ENCODE measurements at places on chromosomes 16 and 17. TPM values are rescaled to one million over a fixed set of nuclear protein-coding genes. Genes with fewer than 3 reads are reported as not detected.

GRCh38 chr17:80881306-80881705 is 110.3 kb upstream of the CHMP6 start:
- H3K4me3 ChIP-seq = no peak overlapping the region
- H3K27ac ChIP-seq = peak overlapping the region; percentile 37
- H3K27me3 ChIP-seq = no peaks in the 10 kb centered on the region
- DNase-seq = no peak
- H3K36me3 ChIP-seq = peaks cover 62% of the 10 kb centered on the region

GRCh38 chr17:41294016-41294415 is 8.6 kb downstream of the KRTAP29-1 start:
- H3K4me3 ChIP-seq = no peak overlapping the region
- H3K27ac ChIP-seq = no peak overlapping the region
- H3K27me3 ChIP-seq = peaks cover 2% of the 10 kb centered on the region
- H3K36me3 ChIP-seq = no peaks in the 10 kb centered on the region
- no peaks in the 10 kb centered on the region for H3K4me1 ChIP-seq
- no peak for DNase-seq

DNA sequence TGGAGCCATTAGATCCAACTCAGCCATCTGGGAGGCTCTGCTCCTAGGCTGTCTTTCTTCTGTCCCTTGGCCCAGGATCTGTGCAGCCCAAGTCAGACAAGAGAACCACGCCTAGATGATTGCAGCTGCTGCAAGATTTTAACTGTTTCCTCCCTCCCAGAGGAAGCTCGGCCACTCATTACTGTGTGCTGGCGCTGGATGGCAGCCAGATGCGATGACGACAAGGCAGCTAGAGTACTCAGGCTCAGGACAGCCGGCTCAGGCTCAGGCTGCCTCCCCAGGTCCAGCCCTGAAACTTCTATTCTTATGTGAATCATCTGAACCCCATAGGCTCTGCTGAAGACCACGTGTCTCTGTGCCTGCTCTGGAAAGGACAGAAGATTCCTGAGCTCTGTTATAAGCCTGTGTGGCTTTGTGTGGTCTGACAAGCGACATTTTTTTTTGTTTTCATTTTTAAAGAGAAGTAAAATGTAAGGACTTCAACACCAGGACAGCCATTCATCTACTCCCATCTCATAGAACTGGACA is 32.1 kb upstream of the FBXW10B start:
- DNase-seq = peak; percentile 83
- peaks cover 7% of the 10 kb centered on the region for H3K36me3 ChIP-seq
- H3K4me3 ChIP-seq = peak overlapping the region; percentile 78
- H3K27me3 ChIP-seq = no peaks in the 10 kb centered on the region
- peak overlapping the region; percentile 65 for H3K27ac ChIP-seq

GRCh38 chr17:18966831-18967624 is 15.1 kb downstream of the SLC5A10 start:
- H3K4me3 ChIP-seq = no peak overlapping the region
- no peak for DNase-seq
- peaks cover 4% of the 10 kb centered on the region for H3K36me3 ChIP-seq

DNA sequence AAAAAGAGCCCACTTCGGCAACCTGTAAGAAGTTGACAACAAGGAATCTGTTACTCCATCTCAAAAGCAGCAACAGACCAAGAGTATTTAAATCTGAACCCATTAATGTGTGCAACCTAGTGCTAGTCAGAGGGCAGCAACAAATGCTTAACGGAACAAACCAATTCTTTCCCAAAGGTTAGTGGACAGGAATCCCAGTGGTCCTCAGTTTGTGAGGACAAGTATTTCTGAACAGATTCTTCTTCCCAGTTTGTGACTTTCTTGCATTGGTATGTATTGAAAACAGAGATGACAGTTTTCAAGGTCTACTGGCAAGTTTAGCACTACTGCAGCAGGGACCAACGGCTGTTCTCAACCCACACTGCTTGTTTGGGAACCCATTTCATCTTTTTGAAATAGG is 2.9 kb downstream of the RPL26 start:
- H3K36me3 ChIP-seq = peaks cover 71% of the 10 kb centered on the region
- H3K4me1 ChIP-seq = peaks cover 49% of the 10 kb centered on the region
- DNase-seq = no peak
- no peak overlapping the region for H3K27ac ChIP-seq
- H3K4me3 ChIP-seq = peak overlapping the region; percentile 99
- H3K27me3 ChIP-seq = no peaks in the 10 kb centered on the region

DNA sequence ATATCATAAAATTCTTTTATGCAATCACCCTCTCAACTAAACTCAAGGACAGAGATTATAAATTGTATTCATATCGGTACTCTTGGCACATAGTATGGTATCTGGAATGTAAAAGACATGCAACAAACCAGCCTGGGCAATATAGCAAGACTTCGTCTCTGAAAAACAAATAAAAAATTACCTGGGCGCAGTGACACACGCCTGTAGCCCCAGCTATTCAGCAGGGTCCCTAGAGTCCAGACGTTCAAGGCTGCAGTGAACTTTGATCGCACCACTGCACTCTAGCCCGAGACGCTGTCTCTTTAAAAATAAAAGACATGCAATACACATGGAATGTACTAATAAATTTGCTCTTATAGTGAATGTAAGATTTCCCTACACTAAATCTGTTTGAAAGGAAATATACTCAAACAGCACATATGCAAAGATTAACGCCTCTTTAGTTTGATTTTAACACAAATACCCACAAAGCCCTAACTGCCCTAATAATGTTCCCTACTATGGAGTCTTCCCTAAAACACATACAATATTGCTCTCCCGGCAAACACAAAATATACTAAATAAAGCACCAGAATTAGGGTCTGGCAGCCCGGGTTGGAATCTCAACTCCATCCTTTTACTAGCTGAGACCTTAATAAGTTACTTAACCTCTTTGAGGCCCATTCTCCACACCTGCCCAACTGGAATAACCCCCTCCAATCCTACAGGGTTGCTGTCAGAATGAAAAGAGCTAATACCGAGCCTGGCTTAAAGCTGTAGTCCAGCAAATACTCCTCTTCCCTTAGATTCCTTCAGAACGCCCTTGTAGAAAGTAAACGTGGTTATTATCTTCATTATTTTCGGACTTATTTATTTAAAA is 1.2 kb downstream of the ABCA5 start:
- DNase-seq = no peak
- peak overlapping the region; percentile 77 for H3K27ac ChIP-seq
- peak overlapping the region; percentile 99 for H3K4me3 ChIP-seq
- H3K27me3 ChIP-seq = peaks cover 17% of the 10 kb centered on the region
- peaks cover 9% of the 10 kb centered on the region for H3K36me3 ChIP-seq

GRCh38 chr17:41895617-41896016 is 23.1 kb downstream of the ACLY start:
- no peaks in the 10 kb centered on the region for H3K27me3 ChIP-seq
- no peak overlapping the region for H3K4me3 ChIP-seq
- H3K36me3 ChIP-seq = peaks cover 63% of the 10 kb centered on the region

The CDH3 gene
- total RNA-seq = 0.19 TPM

The FAM117A gene
- total RNA-seq = 10.9 TPM

The CFAP97D1 gene
- total RNA-seq = not detected

All from activated CD4-positive, alpha-beta T cell treated with anti-CD3 and anti-CD28 coated beads, Interleukin-2, amount 10 ng/mL, durations not matched to agents 24 days and 14 days (primary cell).